NCI-H1436 (cell line): ENCODE measurements at places on chromosomes 11 and 22.

- no peak for DNase-seq
Measured at GRCh38 chr22:40635940-40636379, 559 bp downstream of the MRTFA start.

DNA sequence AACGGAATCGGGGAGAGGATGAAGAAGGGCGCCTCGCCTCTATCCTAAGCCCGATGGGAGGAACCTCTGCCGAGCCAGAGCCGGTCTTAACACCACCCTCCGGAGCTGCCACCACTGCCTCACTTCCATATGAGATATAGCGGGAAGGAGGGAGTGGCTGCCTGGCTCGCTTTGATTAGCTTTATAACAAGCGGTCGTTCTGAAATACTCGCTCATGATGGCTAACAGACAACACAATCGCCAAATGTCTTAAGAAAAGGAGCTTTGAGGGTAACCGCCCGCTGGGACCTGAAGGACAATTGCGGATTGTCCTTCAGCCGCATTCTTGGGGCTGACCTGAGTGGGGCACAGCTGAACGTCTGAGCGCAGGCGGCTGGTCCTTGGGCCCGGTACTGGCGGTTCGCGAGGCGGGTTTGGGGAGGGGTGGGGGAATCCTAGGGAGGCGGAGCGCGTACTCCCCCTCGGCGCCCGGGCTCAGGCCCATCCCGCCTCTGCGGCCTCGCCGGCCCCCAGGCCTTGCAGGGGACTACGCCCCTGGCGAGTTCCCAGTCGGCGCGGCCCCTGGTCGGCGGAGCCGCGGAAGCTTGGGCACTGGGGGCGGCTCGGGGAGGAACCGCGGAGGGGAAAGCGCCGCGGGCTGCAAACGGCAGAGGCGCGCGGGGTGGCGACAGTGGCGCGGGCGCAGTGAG lies at the start of gene PLAAT5:
Gene PLAAT5 (minus strand): TSS at position 617 of the 689 bp plus-strand sequence. CDS start 133 bp downstream, at position 484.
- no peak for DNase-seq

- no peak for DNase-seq
Measured at GRCh38 chr22:27295040-27295439, 506.5 kb downstream of the MN1 start.

DNA sequence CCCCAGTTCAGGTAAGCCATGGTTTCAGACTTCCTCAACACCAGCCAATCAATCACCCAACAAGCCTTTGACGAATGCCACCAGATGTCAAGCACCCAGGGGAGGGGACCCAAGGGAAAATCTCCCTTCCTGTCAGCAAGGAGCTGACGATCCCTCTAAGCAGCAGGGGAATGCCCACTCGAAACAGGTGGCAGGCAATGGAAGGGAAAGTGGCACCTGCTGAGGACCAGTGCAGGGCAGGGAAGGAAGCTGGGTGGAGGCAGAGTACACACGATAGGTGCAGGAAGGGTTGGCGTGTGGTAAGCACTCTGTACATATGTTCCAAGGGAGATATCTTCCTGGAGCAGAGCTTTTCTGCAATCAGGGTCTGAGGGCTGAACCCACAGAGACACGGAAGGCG lies 11.7 kb upstream of the CREB3L1 start:
- DNase-seq = no peak

DNA sequence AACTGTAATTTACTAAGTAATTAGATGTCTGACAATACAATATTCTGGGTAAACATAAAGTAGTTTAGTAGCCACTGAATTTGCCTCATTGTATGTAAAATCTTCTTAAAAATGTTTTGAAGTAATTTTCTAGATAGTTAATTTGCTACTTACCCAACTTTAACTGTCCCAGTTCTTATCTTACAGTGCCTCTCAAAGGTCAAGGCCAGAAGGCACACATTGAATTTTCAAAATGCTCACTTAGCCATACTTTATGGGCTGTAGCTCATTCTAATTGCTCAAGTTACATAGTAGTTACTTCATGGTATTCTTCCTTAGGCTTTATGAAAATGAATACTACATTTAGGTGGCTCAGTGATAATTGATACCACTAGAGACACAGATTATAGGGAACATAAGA lies 666.6 kb downstream of the CNTN5 start:
- no peak for DNase-seq

- DNase-seq = no peak
Measured at GRCh38 chr11:125091247-125091876, 20.1 kb downstream of the TMEM218 start.

DNA sequence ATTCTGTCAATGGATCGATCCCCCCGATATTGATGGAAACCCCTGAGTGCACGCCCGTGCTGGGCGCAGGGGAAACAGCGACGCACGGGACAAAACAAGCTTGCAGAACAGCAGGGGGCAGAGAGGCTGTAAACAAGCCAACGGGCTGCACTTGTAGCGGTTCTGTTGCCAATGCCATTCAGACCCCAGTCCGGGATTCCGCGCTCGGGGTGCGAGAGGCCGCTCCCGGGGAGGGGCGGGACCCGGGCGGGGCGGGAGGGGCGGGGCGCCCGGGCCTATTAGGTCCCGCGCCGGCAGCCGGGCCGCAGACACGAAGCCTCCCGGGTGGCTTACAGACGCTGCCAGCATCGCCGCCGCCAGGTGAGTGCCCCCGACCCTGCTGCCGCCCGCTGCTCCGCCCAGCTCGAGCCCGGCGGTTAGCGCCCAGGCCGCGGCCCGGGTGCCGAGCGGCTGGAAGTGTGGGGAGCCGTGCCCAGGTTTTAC lies at the start of gene BIK:
Gene BIK (plus strand): TSS at position 307 of the 483 bp plus-strand sequence. CDS start 13,273 bp downstream, outside the sequence.
- peak; percentile 35 for DNase-seq

GRCh38 chr11:70433966-70434812 lies 35.9 kb downstream of the CTTN start:
- no peak for DNase-seq

- no peak for DNase-seq
Measured at GRCh38 chr22:18091478-18091877, 13.7 kb downstream of the PEX26 start.

GRCh38 chr11:41458154-41458553 lies 1.3 kb downstream of the LRRC4C start:
- DNase-seq = no peak

GRCh38 chr11:128290106-128290840 lies 297.1 kb downstream of the ETS1 start:
- peak; percentile 69 for DNase-seq
